ENCODE measurements at places on chromosomes 6 and 20.
A peak's percentile ranks its signal among the peaks of the same experiment; 100 is the strongest.

DNA sequence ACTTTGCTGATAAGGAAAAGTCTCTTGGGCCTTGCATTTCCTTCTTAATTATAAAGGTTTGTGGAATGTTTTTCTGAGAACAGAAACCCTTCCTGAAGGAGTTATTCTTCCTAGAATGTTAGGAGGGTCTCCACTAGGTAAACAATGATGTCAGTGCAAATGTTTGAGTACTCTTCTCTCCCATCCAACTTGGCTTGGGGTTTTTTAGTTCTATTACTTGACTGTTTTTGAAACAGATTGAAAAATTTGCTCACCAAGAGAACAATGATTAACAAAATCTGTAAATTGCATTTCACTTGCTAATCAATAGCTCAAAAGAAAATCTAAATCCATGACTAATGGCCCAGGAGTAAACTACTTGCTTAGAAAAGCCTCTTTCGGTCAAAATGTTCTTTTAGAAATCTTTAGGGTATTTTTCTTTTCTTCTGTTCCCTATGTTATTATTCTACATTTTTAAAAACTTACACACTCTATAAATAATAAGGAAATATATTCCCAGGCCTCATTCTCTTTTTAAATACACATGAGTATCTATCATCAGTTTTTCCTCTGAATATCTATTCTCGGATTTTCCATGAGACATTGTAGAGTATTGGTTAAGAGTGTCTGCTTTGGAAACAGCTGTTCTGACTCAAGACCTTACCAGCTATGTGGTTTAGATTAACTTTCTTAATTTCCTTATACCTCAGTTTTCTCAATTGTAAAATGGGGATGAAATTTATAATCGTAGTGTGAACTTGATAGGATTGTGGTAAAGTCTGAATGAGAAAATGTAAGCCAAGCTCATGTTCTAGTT is 234.2 kb upstream of the CITED2 start:
- no peak for DNase-seq

DNA sequence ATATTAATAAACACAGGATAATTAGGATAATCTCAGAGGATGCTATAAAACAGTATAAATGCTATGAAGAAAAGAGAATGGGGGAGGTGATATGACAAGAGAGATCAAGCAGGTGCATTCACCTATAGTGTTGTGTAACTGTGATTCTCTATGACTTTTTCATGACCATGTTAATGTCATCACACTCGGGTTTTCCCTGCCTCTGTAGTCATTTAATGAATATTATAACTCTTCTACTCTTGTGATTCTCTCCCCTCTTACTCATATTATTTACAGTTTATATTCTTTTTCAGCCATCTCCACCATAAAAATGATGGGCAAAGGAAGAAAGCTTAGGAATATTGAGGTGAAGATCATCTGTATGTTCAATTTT is 106.9 kb upstream of the SGK1 start:
- DNase-seq = no peak

- DNase-seq = no peak
These were observed at the start of gene WFDC8 for GRCh38 chr20:45579184-45579583. Gene WFDC8, minus strand, starts transcription at chr20:45579284. Its CDS starts 37 bp downstream, at chr20:45579247.

- no peak for DNase-seq
These were observed 397.9 kb upstream of the JARID2 start for GRCh38 chr6:14848019-14848418.

DNA sequence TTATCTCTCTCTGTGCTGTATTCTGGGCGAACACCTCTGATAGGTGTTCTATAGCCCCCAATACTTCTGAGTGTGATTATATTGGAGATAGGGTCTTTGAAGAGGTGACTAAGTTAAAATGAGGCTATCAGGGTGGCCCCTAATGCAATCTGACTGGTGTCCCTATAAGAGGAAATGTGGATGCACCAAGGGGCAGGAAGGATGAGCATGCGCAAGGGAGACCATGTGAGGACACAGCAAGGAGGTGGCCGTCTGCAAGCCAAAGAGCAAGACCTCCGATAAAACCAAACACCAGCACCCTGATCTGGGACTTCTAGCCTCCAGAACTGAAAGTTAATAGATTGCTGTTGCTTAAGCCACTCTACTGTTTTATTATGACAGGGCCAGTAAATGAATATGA is 69.2 kb downstream of the CHMP4B start:
- DNase-seq = no peak

DNA sequence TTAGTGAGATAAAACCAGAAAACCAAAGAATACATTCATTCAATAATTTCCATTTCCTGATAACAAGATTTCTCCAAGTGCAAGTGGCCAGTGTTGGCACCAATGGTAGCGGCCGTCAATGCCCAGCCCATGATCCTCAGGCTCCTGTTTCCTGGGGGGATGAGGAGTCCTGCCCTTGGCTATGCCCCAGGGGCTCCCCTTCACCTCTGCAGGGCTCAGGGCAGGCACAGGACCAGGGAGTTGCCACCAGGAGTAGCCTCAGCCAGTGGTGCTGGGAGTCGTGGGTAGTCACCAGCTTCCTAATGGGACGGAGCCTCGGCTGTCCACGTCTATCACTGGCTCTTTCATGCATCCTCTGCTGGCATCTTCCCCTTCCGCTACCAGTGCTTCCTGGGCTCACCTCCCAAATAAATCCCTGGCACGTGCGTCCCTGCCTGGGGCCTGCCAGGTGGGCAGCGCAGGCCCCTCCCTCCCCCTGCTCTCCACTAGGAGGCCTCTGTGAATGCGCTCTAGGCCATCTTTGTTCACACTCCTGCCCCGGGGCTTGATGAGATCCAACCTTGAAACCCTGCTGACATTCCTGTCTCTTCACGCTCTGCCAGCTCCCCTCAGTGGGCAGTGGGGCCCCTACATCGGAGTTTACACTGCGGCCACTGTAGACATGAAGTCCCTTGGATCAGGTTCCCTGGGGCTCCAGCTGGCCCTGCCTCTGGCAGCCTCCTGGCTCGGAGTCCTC is 215.7 kb downstream of the SYNDIG1 start:
- DNase-seq = no peak

- DNase-seq = no peak
These were observed 52.0 kb downstream of the TRPC4AP start for GRCh38 chr20:35040646-35041045.

DNA sequence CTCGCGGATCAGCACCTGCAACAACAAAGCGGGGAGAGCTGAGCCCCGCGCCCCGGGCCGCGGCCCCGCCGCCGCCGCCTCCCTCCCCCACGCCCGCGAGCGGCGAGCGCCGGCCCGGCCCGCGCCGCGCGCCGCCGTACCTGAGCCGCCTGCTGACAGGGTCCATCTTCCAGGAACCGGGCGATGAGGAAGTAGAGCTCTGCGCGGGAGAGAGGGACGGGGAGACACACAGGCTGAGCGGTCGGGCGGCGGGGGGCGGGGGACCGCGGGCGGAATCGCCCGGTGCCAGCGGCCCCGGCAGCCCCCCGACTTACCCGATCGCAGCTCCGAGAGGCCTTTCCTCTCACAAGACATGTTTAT is 359 bp downstream of the PHIP start:
- peak; percentile 53 for DNase-seq

GRCh38 chr20:19713822-19714578 is 44.1 kb upstream of the RIN2 start:
- DNase-seq = no peak

- DNase-seq = no peak
These were observed 461.3 kb downstream of the KIF16B start for GRCh38 chr20:16111852-16112412.

- DNase-seq = no peak
These were observed 316.1 kb upstream of the CDH4 start for GRCh38 chr20:60935971-60936370.

DNA sequence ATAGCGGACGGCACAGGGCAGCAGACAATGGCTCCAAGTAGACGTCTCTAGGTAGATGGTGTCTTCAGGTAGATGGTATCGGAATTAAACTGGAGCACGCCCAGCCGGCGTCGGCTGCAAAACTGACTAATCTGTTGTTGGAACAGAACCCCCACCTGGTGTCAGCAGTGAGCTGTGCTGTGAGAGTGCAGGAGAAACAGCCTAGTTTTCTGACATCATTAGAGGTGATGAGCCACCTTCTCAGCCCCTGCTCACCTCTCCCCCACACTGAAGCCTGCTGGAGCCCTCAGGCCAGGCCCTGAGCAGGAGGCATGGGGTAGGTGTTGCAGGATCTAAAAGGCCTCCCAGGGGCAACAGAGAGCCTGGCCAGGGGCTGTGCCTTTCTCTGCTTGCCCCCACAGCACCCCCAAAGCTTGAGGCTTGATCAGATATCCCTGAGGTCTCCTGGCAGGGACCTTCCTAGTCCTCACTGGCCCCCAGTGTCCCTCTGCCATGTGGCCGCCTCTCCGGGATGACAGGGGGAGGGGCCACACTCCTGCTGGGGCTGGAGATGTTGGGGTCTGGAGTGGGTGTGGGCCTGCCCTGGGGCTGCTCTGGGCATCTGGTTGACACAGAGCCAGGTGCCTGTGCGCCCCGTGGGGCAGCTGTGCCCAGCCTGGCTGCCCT is 6.9 kb upstream of the HELZ2 start:
- peak; percentile 84 for DNase-seq

GRCh38 chr20:6007529-6008103 is 46.2 kb downstream of the LRRN4 start:
- DNase-seq = no peak

GRCh38 chr6:80142586-80142985 is 36.1 kb downstream of the BCKDHB start:
- no peak for DNase-seq

DNA sequence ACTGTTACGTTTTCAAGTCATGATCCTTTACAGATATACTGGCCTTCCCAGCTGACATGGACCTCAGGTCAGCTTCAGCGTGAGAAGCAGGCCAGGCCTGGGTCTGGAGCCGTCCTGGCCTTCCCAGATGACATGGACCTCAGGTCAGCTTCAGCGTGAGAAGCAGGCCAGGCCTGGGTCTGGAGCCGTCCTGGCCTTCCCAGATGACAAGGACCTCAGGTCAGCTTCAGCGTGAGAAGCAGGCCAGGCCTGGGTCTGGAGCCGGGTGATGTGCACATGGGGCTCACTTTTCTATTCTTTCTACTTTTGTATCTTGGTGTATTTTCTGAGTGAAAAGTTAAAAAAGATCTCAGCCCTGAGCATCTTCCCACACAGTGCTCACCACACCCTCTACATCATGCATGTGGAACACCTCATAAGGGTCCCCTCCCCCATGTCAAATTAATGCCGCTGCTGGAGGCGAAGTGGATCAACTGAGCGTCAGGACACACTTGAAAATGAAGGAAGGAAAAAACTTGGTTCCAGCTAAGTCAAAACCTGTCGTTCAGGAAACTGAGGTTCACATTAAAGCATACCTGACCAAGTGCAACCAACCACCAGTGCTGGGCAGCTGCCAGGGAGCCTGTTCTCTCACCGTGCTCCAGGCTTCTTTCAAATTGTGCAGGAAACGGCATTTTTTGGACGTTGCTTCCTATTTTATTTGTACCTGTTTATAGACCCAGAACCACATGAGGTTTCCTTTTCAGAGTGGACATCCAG is 32.2 kb downstream of the KIF25 start:
- no peak for DNase-seq

DNA sequence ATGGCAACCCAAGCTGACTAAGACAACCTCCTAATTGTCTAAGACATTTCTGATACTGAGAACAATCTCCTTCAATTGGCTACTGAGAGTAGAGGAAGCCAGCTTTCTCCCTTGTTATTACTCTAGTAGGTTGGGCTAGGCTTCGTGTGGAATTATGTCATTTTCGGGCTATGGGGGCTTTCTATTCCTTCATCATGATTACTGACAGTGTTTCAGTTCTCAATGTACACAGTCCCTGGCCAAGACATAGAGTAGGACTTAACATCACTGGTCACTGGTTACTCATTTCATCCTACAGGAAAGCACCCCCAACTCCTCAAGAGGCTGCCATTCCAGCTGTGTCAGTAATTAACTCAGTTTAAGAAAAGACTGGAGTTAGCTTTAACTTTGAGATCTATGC is 100.0 kb downstream of the KIF6 start:
- no peak for DNase-seq

- DNase-seq = no peak
These were observed 35.2 kb downstream of the PLCG1 start for GRCh38 chr20:41172296-41173140.

DNA sequence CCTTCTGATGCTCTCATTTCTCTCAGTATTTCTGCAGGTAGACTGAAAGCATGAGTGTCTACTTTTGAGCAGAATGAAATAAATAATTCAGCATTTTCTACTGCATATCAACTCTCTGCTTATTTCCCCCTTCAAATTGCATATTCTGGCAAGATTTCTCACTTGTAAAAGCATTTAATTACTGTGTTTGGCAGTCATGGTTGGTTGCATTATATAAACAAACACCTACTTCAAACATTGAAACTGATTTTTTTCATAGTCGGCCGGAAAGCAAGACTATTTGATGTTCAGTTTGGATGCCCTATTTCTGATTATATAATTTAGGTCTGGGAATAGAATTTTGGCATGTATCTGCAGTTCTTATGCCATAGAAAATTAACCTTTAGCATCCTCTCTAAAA is 73.1 kb downstream of the PLEKHG1 start:
- DNase-seq = no peak

DNA sequence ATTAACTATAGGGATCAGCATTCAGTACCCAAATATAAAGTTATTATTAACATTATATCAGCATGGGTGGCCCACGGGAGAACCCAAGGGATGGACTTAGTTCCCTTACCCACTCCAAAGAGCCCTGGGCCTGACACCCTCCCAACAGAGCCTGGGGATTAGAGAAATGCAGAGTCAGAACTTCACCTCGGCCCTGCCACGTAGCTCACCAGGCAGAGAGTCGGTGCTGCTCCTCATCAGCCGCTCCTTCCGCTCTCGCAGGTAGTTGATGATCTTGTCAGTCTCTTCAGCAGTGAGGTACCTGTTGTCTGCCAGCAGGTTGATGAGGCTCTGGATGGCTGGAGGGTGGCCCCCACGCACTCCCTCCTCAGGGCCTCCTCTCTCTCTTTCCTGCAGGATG is 26.6 kb downstream of the NCOA5 start:
- DNase-seq = no peak

DNA sequence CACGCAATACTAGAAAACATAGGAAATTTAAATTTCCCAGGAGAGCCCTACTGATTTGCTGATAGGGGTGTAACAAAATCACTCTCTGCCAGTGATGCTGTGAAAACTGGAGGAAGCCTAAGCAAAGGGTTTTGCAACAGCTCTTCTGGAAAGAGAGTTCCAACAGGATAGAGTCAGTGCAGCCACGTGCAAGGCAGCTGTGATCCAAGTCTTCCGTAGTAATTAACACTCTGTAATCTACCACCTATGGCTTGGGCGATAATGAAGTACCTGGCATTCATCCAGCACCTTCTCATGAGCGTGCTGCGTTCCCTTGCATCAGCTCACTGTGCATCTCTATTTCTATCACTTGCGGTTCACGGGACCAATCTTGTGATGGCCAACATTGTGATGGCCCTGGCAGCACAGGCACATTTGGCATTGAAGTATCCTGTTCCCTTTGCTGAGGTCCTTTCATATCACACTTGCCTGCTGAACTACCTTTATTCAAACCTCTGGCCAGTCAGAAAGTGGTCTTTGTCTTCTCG is 48.2 kb downstream of the IRF4 start:
- DNase-seq = no peak

DNA sequence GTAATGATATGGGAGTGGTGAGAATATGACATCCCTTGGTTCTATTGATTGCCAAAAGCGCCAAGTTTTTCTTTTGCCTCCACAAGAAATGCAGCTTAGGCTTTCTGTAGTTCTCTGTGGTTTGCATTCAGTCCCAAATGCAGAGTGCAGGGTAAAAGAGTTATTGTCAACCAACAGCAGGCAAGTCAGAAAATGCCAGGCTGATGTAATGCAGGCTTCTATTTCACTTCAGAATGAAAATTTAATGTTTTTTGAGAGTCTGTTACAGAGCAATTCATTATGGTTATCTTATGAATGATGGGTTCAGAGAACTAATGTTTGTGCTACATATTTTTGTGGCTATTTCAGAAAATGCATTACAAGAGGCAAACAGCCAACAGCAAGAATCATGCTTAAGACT is 293.5 kb downstream of the CENPW start:
- DNase-seq = no peak

GRCh38 chr6:40075056-40075590 is 140.9 kb upstream of the MOCS1 start:
- no peak for DNase-seq
